CD4-positive, alpha-beta memory T cell (primary cell): ENCODE measurements at places on chromosomes 1 and 21. TPM values are rescaled to one million over a fixed set of nuclear protein-coding genes. Genes with fewer than 3 reads are reported as not detected.

CYP4A11 gene
- total RNA-seq: not detected

CDKN2C gene
- total RNA-seq: 9.2 TPM

ASCL5 gene
- not detected for total RNA-seq

S100A10 gene
- 231 TPM for total RNA-seq

TLCD4 gene
- total RNA-seq: 0.12 TPM

GRCh38 chr1:169305356-169305755 is 62.2 kb downstream of the NME7 start:
- no peak for DNase-seq

DNA sequence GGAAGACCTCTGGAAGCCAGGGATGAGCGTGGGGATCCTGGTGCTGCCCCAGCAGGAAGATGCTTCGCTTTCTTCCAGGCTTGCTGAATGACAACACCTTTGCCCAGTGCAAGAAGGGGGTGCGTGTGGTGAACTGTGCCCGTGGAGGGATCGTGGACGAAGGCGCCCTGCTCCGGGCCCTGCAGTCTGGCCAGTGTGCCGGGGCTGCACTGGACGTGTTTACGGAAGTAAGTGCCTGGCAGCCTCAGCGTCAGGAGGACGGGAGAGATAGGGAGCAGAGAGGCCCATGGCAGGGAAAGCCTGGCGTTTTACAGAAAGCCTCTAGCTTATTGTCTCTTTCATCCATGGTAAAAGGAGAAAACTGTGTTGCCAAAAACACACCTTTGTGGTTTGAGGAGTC is 23.5 kb downstream of the PHGDH start:
- DNase-seq: no peak

DNA sequence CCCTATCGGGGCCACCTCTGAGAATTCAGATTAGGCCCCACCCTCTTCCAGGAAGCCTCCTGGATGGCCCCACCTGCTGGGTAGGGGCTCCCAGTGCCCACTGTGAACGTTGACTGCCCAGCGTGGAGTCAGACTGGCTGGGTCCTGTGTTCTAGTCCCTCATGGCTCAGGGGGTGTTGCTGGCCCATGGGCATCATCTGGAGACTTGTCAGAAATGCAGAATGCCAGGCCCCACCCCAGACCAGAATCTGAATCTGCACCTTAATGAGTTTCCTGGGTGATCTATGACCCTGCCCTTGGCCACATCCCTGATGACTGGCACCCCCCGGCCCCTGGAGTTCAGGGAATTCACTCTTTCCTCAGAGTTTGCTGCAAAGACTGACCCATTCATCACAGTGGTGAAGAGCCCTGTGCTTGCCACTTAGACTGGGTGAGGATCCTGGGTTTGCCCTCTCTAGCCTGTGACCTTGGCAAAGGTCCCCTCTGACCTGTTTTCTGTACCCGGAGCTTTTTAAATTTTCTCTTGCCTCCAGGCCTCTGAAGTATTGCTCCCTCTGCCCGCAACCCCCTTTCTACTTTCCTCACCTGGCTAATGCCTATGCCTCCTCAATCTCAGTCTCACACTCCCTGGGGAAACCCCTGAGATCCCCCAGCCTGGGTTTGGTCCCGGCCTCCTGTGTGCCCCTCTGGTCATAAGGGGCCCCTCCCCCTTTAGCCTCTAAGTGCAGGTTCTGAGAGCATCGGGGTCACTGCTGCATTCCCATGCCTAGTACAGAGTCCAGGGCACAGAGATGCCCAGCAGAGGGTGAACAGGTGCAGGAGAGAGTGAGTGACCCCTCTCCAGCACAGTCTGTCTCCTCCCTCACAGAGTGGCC is 184.2 kb downstream of the MATN1 start:
- DNase-seq: no peak

DNA sequence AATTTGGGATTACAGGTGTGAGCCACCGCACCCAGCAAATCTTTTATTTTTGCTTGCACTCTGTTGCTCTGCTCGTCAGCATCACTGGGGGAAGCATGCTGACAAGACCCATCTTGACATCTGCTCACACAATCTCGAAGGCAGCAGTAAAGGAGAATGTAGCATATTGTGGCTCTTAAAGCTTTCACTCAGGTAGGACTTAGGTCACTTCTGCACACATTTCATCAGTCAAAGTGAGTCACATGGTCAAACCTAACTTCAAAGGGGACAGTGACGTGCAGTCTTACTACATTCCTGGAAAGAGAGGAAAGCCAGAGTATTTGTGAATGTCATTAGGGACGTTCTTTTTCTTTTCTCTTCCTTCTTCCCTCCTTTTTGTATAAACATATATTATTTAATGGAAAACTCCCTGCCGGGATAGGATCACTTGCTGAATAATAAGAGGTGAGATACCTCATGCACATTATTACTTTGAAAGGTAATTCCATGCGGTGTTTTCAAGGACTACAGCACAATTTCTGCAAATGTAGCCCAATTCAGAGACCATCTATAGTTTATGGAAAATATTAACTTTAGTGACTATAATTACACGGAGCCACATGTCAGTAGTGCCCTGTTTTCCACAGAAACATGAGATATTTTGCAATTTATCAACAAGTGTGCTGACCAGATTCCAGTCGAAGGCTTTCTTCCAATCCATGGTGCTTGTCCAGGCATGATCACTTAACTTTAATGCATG is 19.3 kb upstream of the ACBD6 start:
- DNase-seq: no peak

- DNase-seq: no peak
Measured at GRCh38 chr1:14926229-14926628, 227.3 kb upstream of the TMEM51 start.

DNA sequence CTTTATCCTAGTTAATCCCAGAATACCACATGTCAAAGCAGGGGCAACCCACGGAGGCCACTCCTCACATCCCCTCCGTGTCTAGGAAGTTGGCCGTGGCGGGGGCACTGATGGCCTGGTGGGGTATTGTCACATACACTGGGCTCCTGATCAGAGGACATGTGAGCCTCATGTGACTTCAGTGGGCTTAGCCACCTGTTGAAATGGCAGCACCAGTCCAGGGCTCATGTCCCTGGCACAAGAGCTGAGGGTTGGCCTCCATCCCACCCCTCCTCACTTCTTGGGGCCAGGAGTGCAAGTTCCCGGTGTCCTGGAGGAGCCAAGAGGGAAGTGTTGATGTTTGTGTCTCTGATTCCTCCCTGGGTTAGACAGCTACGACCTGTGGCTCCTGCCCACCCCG is 313.4 kb downstream of the CAMTA1 start:
- DNase-seq: no peak

DNA sequence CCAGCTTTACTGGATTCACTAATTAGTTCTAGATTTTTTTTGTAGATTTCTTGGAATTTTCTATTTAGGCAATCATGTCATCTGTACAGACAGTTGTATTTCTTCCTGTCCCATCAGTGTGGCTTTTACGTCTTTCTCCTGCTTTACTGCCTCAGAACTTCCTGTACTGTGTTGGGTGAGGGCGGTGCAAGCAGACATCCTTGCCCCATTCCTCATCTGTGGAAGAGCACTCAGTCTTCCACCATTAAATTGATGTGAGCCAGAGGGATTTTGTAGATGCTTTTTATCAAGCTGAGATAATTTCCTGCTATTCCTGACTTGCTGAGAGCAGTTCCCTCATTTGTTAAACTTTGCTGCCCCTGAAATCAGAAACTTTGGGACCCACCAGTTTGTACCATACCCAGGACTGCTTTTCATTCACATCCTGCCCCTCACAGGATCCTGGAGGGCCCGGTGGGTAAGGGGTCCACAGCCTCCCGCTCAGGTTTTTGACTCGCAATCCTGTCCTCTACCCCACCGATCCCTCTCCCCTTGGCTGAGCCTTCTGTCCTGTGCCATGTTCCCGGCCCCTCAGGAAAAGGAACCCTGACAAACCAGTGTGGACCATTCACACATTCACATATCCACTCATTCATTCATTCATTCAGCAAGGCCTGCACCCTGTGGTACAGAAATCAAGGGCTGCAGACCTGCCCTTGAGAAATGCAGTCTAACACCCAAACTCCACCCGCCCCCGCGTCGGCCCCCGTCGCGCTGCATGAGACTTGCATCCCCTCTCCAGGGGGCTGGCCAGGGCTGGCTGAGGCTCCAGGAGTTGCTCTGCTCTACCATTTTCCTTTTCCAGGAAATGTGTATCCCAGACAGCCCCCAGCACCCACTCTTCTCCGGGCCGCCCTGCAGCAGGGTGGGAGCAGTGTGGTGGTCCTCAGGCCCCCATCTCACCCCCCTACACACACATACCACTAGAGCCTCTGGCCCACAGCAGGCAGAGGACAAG is 246.5 kb upstream of the VAMP3 start:
- DNase-seq: no peak

GRCh38 chr1:21822349-21822748 is 10.3 kb downstream of the LDLRAD2 start:
- no peak for DNase-seq

DNA sequence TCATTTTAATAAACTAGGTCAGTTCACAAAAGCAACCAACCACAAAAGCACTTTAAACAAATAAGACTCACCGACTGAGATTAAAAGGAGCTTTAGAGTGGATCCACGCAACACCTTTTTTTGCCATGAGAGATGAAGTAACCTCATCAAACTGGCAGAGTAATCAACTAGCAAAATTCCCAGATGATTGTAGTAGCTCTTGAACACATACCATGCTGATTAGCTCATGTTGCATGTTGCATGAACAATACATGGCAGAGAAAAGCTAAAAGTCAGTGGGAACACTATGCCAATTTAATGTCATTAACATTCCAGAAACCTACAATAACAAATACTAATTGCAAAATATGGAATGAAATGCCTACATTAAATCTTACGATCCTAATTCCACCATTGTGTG is 4.1 kb downstream of the WARS2 start:
- no peak for DNase-seq

- DNase-seq: no peak
Measured at GRCh38 chr1:72442262-72442661, 159.9 kb upstream of the NEGR1 start.

- DNase-seq: no peak
Measured at GRCh38 chr1:63911049-63911448, 137.2 kb downstream of the ROR1 start.

- no peak for DNase-seq
Measured at GRCh38 chr1:182811975-182812722, 22.6 kb downstream of the NPL start.

- no peak for DNase-seq
Measured at GRCh38 chr1:18707696-18708257, 77.1 kb downstream of the PAX7 start.
